ENCODE measurements at places on chromosomes 4 and X.

DNA sequence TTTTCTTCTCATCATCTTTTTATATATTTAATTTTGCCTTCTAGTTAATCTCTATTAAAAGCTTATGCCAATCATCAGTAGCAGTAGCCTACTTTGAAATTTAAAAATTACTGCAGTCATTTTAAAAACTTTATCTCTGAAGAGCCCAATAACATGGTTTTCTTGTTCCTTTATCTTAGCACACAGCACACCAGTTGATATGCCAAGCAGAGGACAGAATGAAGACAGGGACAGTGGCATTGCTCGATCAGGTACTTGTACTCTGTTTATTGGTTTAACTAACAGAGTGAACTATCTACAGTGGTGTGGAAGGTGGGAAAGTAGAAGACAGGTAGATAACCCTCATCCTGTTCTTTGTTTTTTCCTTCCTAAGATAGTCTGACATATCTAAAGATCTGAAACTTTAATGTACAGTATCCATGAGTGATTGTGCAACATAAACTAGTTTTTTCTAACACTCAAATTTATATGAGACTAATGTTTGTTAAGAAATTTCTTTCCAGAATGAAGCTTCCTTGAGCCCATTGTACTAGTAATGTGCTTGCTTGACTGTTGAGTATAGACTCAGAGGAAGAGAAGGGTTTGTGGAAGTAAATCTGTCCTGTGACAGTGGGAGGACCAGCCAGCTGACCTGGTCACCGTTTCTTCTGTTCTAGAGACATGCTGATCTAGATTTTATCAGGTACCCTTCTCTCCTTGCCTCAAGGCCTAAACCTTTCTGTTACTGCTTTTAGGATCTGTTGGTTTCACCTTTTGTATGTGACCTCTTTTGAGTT, 66.6 kb downstream of the FNIP2 start:
- no peak for DNase-seq

- DNase-seq: no peak
Observed at GRCh38 chr4:173012608-173013007, 156.0 kb upstream of the GALNT7 start.

DNA sequence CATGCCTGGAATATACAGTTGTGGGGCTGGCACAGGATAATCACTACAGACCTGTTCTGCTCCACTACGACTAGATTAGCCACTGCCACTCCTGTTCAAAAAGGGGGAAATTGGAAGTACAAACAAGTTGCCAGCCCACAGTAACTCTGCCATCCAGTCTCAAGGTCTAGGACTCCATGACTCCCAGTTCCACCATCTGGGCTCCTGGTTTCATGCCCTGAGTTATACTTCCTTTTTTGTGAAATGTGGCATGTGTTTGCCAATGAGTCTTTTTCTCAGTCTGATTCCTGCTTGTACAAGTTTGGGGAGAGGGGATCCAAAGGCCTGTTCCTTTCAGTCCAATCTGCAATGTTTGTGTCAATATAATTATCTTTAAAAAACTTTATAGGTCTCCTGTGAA, 1.0 kb upstream of the BLOC1S4 start:
- DNase-seq: no peak

- DNase-seq: no peak
Observed at GRCh38 chr4:139913995-139914598, 239.9 kb downstream of the MAML3 start.

- DNase-seq: no peak
Observed at GRCh38 chr4:126221717-126222340, 907.1 kb downstream of the FAT4 start.

DNA sequence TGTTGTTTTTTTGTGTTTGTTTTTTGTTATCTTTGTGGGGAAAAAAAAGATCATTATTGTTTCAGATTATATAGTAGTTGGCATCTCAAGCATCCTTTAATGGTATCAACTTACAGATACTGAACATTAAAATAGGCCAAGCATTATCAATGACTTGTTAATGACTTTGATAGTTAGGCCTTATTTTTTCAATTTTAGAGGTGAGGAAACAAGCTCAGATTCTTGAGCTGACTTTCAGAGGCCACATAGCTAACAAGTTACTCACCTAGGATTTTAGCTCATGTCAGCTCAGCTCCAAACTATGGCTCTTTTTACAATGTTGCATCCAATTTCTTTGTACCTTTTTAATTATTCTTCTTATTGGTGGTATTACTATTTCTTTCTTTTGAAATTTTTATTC, 471 bp upstream of the PLAC8 start:
- DNase-seq: no peak

GRCh38 chr4:48079972-48080391, 54.1 kb downstream of the TXK start:
- DNase-seq: no peak

GRCh38 chr4:158682066-158682465, 10.0 kb downstream of the ETFDH start:
- DNase-seq: no peak

DNA sequence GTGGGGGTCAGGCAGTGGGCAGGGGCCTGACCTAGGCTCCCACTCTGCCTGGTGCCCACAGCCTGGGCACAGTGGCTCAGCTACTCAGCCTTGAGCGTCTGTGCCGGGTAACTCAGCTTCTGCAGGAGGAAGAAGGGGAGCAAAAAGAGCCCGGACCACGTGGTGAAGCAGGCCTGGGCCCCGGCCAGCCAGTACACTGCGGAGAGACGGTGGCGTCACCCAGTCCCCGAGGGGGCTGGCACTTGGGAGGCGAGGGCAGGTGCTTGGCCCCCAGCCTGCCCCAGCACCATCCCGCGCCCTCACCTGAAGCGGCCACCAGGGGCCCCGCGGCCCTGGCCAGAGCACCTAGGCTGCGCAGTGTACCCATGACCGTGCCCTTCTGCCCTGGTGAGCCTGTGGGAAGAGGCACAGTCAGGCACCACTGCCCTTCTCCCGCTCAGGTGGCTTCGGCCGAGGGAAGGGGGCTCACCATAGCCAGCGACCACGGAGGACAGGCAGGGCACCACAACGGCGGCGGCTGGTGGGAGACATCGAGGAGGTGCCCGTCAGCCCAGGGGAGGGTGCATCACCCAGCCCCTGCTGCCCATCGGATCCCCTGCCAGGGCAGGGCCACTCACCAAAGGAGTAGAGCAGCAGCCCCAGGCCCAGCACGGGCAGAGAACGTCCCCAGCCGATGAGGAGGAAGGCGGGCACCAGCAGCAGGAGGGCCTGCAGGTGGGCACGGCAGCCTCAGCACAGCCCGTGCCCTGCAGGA, 32.3 kb downstream of the NOP14 start:
- peak; percentile 57 for DNase-seq

GRCh38 chrX:19814240-19814639, 73.2 kb downstream of the SH3KBP1 start:
- DNase-seq: peak; percentile 7

GRCh38 chr4:111028795-111029194, 405.9 kb upstream of the PITX2 start:
- DNase-seq: no peak

GRCh38 chrX:11929476-11929875, 171.4 kb downstream of the MSL3 start:
- DNase-seq: no peak

- DNase-seq: no peak
Observed at GRCh38 chr4:109675843-109676242, 27.4 kb downstream of the CASP6 start.

- no peak for DNase-seq
Observed at GRCh38 chrX:42973321-42973720, 195.4 kb upstream of the PPP1R2C start.

- DNase-seq: no peak
Observed at GRCh38 chrX:53251307-53251706, 26.3 kb upstream of the KDM5C start.

- no peak for DNase-seq
Observed at GRCh38 chr4:80154545-80154933, 42.8 kb upstream of the PRDM8 start.

DNA sequence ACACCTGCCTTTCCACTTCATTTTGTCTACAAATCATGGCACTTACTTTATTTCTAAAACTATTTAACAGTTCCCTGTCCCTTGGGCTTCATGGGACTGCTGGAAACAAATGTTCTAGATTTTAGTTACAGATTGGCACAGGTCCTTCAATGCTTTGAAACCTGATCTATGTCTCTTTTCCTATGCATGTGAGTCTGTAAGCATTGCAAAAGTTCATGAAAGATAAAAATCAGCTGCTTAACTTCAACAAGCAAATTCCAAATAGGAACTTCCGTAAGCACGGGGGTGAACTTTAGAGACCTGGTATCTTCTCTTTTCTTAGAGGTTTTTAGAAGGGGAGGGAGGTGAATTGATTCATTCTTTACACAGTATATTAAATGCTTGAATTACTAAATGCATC, 9.5 kb downstream of the LGI2 start:
- DNase-seq: no peak

GRCh38 chr4:34643476-34643875, 1600.8 kb downstream of the ARAP2 start:
- DNase-seq: no peak

DNA sequence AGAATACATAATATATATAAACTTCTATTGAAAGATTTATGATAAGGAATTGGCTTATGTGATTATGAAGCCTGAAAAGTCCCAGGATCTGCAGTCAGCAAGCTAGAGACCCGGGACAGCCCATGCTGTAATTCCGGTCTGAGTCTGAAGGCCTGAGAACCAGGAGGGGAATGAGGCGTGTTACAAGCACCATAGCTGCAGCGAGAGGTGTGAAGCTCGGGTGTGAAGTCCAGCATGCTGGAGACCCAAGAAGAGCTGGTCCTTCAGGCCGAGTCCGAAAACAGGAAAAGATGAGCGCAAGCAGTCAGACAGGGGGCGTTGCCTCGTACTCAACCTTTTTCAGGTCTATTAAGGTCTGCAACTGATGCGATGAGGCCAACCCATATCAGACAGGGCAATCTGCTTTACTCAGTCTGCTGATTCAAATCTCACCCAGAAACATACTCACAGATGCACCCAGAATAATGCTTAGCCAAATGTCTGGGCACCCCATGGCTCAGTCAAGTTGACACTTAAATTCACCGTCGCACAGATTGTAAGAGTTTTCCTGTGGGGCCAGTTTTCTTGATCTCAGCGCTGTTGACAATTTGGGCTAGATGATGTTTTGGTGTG, 40.4 kb downstream of the SMIM20 start:
- DNase-seq: no peak

DNA sequence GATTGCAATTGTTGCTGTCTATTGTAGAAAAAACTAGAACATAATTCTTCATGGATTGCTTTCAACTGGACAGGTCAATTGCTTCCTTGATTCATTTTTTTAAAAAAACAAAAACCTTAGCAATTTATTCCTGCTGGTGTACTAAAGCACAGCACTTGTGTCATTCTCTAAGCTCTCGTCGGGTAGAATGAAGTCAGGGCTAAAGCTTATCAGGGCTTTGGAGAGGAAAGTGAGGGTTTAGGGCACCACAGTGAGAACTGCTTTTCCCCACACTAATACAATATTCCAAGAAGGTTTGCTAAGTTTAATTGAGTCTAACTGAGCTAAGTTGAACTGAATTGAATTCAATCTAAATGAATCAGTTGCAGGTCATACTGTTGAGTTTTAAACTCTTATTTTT, 76.4 kb upstream of the TLR3 start:
- DNase-seq: no peak

DNA sequence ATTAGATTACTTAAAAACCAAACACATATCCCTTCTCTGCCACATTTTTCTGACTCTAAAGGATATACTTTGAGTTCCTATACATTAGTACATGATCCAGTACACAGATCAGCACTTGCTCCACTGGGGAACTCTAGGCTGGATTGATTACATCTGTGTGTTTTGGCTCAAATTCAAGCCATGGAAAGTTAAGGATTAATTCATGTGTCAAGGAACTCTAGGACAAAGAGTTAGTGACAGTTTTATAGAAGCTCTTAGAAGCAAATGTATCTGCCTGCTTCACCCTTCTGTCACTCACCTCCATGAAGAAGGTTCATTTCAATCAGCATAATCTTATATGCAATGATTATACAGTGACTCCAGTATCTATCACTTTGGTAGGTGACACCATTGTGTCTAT, 43.2 kb downstream of the SCFD2 start:
- no peak for DNase-seq

DNA sequence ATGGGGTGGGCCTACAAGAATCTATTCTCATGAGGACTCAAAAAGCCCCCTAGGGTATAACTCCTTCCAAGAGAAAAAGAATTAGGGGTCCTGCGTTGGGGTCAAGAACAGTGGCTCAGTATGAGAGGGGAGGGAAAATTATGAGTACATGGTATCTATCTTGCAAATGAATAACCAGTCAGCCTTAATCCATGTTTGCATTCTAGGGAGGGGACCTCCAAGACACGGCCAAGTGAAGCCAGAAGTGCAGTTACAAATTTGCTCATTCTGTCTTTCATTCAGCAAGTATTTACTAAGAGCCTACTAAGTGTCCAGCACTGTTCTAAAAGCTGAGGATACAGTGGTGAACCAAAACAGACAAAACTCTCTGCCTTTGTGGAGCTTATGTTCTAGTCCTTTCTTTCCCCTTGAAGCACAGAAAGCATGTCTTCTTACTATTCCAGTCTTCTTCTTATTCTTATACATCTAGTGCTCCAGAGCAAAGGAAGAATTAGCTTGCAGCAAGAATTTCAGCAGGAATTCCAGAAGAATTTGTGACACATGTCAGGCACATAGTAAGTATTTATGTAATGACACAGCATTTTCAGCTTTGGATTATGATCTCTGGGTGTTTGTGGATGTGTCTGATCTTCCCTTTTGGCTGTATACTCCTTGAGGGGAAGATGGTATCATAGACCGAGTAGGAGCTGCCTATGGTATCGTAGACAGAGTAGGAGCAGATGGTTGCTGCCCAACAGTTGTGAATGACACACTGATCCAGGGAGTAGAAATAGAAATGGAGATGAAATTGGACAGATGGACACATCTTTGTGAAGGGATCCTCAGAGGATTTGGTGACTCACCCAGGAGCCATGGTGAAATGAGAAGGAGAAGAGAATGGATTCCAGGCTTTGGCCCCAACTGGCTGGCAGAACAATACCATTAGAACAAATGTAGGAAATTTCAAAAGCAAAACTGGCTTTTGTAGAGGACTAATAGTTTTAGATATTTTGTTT, 75.9 kb downstream of the COQ2 start:
- DNase-seq: no peak

DNA sequence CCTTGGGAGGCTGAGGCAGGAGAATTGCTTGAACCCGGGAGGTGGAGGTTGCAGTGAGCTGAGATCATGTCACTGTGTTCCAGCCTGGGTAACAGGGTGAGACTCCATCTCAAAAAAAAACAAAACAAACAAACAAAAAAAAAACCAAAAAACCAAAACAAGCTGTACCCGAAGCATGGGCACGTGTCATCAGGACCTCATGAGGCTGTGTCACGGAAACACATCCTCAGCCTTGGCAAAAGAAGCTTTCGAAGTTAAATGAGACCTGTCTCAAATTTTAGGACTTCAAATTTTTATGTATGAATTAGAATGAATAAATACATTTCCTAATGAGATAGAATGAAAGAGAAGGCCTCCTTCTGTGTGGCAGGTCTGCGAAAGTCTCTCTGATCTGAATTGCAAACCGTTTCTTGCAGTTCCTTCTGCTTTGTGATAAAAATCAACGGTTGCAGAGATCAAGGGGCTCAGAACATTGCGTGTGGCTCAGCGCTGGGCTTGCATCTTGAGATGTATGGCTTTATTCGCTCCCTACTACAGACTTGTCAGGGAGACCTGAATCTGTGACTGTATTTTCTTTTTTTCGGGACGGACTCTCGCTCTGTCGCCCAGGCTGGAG, 19.5 kb upstream of the CRLF2 start:
- DNase-seq: no peak

GRCh38 chr4:38980903-38981676, 51.1 kb downstream of the TMEM156 start:
- no peak for DNase-seq

GRCh38 chr4:159284733-159285132, 181.9 kb downstream of the RAPGEF2 start:
- no peak for DNase-seq

Data from globus pallidus (tissue), 1 donor.